ENCODE measurements at places on chromosomes 2 and 18.

DNA sequence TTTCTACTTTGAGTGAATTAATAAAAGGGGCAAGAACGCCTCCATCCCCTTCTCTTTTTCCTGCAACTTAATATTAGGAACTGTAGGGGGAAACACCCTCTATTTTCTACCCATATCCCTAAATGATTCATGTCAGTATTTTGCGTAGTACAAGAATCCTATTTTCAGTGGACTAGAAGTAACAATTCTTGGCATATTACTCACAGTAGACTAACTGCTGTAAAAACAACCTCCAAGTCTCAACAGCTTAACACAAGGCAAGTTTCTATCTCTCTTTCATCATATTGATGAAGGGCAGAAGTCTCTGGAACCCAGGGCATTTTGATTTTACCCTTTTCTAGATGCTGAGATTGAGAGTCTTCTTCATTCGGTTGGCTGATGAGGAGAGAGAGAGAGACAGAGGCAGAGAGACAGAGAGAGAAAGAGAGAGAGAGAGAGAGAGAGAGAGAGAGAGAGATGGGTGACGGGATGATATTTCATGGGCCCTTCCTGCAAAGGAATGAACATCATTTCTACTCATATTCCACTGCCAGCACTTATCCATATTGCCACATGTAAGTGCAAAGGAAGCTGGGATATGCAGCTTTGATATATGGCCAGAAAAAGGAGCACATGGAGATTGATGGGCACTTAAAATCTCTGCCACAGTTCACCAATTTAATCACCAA lies 481.6 kb downstream of the LPIN1 start:
- peak; percentile 35 for DNase-seq

DNA sequence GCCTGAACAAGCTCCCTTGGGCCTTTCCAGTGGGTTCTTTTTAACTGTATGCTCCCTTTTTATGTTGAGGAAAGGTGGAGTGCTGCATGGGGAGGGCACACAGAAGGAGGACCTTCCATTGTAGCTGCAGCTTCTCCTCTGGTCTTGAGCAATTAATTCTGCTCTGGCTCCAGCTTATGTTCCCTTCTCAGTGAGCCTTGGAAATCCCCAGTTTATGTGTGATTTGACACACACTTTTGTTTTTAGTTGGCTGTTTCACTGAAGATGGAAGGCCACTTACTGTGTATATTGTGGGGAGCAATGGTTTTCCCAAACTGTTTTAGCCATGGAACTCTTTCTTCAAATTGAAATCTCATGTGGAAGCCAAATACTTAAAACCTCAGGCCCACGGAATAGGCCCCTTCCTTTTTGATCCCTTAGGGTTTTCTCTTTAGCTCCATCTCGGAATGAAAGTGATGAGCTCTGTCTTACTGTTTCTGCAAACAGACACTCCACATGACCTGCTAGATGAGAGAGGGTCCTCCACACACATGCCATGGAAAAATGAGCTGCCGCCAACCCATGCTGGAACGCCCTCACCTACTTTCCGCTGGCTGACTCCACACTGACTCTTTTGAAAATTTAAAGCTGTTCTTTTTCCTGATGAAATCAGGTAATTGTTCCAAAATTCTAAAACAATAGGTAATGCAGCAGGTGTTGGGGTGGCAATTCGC lies 280.9 kb upstream of the SIX2 start:
- no peak for DNase-seq

- no peak for DNase-seq
Observed at GRCh38 chr18:54787121-54787520, 41.2 kb upstream of the RAB27B start.

GRCh38 chr2:78701546-78701945 lies 324.0 kb upstream of the REG3G start:
- DNase-seq, result no peak

DNA sequence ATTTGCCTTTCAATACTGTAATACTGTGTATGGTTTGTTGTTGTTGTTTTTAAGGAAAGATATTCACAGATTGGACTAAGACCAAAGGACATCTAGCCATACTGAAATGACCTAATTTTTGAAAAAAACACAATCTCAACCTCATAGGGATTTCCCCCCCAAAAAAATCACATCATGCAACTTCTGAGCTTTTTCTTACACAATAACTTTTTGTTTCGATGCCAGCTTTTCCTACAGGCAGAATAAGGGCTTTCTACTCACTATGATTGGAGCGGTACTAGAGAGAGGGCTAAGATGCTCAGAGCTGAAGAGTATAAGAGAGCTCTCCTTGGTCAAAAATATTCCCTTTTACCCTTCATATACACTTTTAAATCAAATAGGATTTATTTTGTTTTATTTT lies 32.4 kb upstream of the SLC3A1 start:
- DNase-seq, result no peak

- no peak for DNase-seq
Observed at GRCh38 chr2:55452879-55453278, 33.2 kb upstream of the CCDC88A start.

- DNase-seq, result no peak
Observed at GRCh38 chr2:20224164-20224715, 690 bp downstream of the SDC1 start.

DNA sequence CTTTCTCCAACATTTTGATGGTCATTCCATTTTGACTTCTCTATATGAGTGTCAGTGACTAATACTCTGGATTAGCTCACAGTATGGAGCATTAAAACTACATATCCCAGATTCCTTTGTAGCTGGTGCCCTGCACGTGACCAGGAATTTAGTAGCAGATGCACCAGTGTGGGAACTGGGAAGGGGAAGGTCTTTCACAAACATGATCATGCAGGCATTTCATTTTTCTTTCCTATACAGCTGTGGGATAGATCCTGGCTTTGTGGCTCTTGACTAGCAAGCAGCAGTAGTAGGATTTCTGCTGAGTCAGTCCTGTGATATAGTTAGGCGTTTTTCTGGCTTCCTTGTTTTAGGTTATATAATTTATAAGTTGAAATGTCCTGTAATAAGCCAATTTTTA lies 971.0 kb upstream of the CDH2 start:
- DNase-seq, result no peak

GRCh38 chr2:241932899-241933178 lies 63.3 kb downstream of the RTP5 start:
- DNase-seq, result no peak

- no peak for DNase-seq
Observed at GRCh38 chr2:203080447-203081045, 65.9 kb downstream of the NBEAL1 start.

GRCh38 chr18:42178376-42179080 lies 223.5 kb downstream of the PIK3C3 start:
- no peak for DNase-seq

DNA sequence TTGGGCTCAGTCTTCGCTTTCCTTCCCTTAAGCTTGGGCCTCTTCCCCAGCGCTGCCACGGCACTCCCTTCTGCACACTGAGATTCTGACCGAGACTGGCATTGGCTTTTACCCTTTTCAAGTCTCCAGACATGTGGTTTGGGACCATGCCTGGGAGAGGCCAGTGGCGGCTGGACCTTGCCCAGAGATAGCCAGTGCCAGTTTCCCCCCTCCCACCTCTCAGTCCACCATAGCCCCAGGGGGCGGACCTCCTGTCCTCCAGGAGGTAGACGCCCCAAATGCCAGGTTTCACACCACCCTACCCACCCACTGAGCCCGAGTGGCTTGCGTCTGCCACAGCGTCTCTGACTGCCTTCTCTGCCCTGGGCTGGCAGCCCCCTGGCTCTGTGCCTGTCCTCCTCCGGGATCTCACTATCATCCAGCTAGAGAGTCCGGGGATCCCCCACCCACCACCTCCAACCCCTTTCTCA lies 47.7 kb downstream of the INPP5D start:
- DNase-seq, result no peak

GRCh38 chr2:70391988-70392387 lies 90.1 kb upstream of the FAM136A start:
- no peak for DNase-seq

DNA sequence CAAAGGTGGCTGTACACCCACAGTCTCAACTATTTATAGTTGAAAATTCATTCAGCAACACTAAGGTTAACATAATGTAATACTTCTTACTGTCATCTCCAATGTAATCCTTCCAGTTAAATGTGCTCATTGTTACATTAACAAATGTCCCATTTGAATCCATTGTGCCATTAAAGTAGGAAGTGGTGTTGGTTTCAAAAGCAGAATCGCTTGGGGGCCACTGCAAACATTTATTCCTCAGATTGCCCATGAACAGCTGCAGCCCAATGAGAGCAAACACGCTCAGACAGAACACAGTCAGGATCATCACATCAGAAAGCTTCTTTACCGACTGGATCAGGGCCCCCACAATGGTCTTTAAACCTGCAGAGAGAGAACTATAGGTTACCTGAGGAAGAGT lies 41.4 kb downstream of the SCN3A start:
- no peak for DNase-seq

GRCh38 chr2:163155279-163155883 lies 316.8 kb upstream of the KCNH7 start:
- peak; percentile 70 for DNase-seq

Data from osteoblast (primary cell).